ENCODE measurements at places on chromosomes 6 and 20. TPM values are rescaled to one million over a fixed set of nuclear protein-coding genes. Genes with fewer than 3 reads are reported as not detected.

- no peaks in the 10 kb centered on the region for H3K4me1 ChIP-seq
- DNase-seq = no peak
- H3K27ac ChIP-seq = no peak overlapping the region
- H3K27me3 ChIP-seq = no peaks in the 10 kb centered on the region
Observed at GRCh38 chr6:144478483-144478882, 193.3 kb downstream of the UTRN start.

SLC26A8 gene
- not detected for total RNA-seq

IL17A gene
- not detected for total RNA-seq

BPIFB1 gene
- not detected for total RNA-seq

MMP24OS gene
- total RNA-seq = 79.8 TPM

DNA sequence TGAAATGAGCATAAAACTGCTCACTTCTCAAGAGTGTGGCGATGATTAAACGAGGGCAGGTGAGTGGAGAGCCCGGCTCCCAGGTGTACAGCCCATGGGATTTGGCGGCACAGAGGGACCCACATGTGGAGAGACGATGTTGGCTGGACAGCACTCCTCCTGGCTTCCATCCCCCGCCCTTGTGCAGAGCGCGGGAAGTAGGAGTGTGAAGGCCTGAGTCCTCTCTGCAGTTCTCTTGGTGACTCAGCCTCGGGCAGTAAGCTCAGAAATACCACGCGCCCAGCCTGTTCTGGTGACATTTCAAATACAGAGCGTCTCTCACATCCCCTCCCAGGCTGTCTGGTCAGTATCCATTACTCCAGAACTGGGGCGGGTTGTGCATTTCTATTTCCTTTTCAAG is 94.2 kb upstream of the SRSF6 start:
- H3K36me3 ChIP-seq = no peaks in the 10 kb centered on the region
- H3K4me1 ChIP-seq = no peaks in the 10 kb centered on the region
- no peak for DNase-seq
- no peak overlapping the region for H3K27ac ChIP-seq
- no peak overlapping the region for H3K4me3 ChIP-seq
- H3K27me3 ChIP-seq = no peaks in the 10 kb centered on the region

DNA sequence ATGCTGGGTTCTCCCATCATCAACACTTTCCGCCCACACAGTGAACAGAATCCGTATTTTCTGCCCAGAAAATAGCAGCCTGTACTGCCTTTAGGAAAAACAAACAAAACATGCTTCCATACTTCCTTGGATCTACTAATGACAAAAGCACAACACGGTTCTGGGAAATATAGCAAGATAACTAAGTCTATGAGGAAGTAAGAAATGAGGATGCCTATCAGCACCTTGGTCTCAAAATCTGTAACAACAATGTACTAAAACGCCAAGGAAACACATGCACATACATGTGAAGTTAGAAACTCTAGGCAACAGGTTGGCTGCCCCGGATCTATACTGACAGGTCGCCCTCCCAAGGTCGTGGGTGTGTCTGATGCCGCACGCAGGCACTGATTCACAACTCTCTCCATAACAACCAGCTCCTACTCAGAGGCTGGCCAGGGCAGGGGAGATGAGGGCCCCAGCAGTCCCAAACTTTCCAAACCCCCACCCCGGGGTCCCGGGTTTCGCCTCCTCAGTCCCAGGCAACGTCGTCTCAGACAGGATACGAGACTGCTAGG is 710 bp downstream of the BTBD9 start:
- H3K4me3 ChIP-seq = peak overlapping the region; percentile 99
- no peaks in the 10 kb centered on the region for H3K36me3 ChIP-seq
- peak overlapping the region; percentile 94 for H3K27ac ChIP-seq

- no peaks in the 10 kb centered on the region for H3K36me3 ChIP-seq
- H3K27ac ChIP-seq = no peak overlapping the region
- no peaks in the 10 kb centered on the region for H3K4me1 ChIP-seq
- no peak overlapping the region for H3K4me3 ChIP-seq
- no peak for DNase-seq
- no peaks in the 10 kb centered on the region for H3K27me3 ChIP-seq
Observed at GRCh38 chr6:7424967-7425807, 35.6 kb downstream of the RIOK1 start.

- DNase-seq = no peak
- H3K36me3 ChIP-seq = no peaks in the 10 kb centered on the region
- no peaks in the 10 kb centered on the region for H3K4me1 ChIP-seq
- no peak overlapping the region for H3K4me3 ChIP-seq
- no peaks in the 10 kb centered on the region for H3K27me3 ChIP-seq
- no peak overlapping the region for H3K27ac ChIP-seq
Observed at GRCh38 chr6:76472858-76473257, 400.4 kb upstream of the IMPG1 start.

TNFRSF21 gene
- total RNA-seq = 244 TPM

GRCh38 chr6:105988812-105989577 is 97.1 kb upstream of the PRDM1 start:
- peaks cover 32% of the 10 kb centered on the region for H3K4me1 ChIP-seq
- no peak overlapping the region for H3K4me3 ChIP-seq
- no peak for DNase-seq
- H3K27ac ChIP-seq = no peak overlapping the region
- peaks cover 26% of the 10 kb centered on the region for H3K27me3 ChIP-seq
- H3K36me3 ChIP-seq = no peaks in the 10 kb centered on the region

MYL9 gene
- total RNA-seq = 1,247 TPM

TGM3 gene
- total RNA-seq = not detected

- no peak overlapping the region for H3K4me3 ChIP-seq
- no peaks in the 10 kb centered on the region for H3K4me1 ChIP-seq
- H3K27me3 ChIP-seq = no peaks in the 10 kb centered on the region
- H3K36me3 ChIP-seq = peaks cover 41% of the 10 kb centered on the region
- no peak for DNase-seq
Observed at GRCh38 chr6:107877968-107878367, 53.9 kb upstream of the SCML4 start.

GRCh38 chr6:24720131-24720603 is 1.2 kb upstream of the C6orf62 start:
- DNase-seq = no peak
- no peaks in the 10 kb centered on the region for H3K27me3 ChIP-seq
- peak overlapping the region; percentile 100 for H3K27ac ChIP-seq
- peak overlapping the region; percentile 98 for H3K4me3 ChIP-seq
- H3K36me3 ChIP-seq = peaks cover 12% of the 10 kb centered on the region

DNA sequence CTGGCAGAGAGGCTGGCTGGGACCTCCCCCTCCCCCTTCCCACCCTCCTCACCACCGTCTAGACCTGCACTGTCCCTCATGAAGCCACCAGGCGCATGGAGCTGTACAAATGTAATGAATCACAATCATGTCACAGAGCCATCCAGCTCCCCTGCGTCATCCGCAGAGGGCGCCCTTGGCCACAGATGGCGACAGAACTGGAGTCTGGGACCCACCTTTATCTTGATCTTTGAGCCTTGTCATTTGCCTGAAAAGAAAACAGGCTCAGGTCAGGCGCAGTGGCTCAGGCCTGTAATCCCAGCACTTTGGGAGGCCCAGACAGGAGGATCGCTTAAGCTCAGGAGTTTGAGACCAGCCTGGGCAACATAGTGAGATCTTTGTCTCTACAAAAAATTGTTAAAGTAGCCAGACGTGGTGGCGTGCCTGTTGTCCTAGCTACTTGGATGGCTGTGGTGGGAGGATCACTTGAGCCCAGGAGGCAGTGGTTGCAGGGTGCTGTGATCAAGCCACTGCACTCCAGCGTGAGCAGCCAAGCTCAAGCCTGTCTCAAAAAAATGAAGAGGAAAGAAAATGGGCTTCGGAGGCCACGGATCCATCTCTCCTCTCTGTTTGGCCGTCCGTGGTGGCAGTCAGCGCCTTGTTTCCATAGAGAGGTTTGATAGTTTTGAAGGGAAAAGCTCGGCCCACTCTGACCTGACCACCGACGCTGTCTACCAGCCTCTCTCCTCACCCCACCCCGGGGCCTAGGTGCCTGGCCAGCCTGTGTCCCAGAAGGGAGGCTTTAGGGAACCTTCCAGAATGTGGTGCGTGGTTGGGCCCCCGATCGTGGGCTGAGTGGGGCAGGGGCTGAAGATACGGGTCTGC is 6.2 kb downstream of the COL9A3 start:
- peaks cover 24% of the 10 kb centered on the region for H3K4me1 ChIP-seq
- no peaks in the 10 kb centered on the region for H3K27me3 ChIP-seq
- no peaks in the 10 kb centered on the region for H3K36me3 ChIP-seq
- no peak overlapping the region for H3K4me3 ChIP-seq

DNA sequence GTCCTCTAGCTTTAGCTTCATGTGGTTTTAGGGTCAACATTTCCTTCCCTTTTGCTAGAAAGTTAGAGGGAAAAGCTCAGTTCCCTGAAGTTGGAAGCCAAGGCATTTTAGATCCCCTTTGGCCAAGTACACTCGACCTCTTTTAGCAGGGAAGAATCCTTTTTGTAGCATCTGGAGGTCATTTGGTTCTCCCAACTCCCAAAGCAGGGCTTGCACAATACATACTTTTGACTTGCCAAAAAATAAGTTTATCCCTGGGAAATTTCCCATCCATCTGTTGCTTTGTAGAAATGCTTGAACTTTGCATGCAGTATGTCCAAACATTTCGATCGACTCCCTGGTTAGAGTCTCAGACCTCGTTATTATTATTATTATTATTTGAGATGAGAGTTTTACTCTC is 4.6 kb upstream of the EDEM2 start:
- DNase-seq = no peak
- peaks cover 7% of the 10 kb centered on the region for H3K4me1 ChIP-seq
- H3K27me3 ChIP-seq = peaks cover 2% of the 10 kb centered on the region
- H3K4me3 ChIP-seq = no peak overlapping the region

ADGB gene
- not detected for total RNA-seq

CEP57L1 gene
- 18.6 TPM for total RNA-seq

DNA sequence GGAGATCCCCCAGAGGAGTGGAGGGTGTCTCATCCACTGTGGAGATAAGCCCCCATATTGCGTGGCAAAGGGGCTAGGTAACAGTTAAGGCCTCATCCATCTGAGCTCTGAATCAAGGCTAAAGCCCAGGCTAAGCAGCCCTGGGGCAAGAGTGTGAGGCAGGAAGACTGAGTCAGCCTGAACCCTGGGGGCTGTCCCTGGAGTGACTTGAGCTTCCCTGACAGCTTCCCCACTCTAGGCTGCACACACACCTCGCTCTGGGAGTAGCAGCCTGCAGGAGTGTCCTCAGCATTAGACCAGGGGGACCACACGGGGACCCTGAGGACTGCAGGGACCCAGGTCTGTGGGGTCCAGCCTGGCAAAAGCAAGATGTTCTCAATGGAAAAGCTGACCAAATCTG is 27.9 kb downstream of the UBD start:
- H3K27me3 ChIP-seq = no peaks in the 10 kb centered on the region
- H3K4me1 ChIP-seq = no peaks in the 10 kb centered on the region
- H3K4me3 ChIP-seq = no peak overlapping the region
- no peaks in the 10 kb centered on the region for H3K36me3 ChIP-seq
- H3K27ac ChIP-seq = no peak overlapping the region

LY6G6F gene
- total RNA-seq = not detected

COL19A1 gene
- 0.10 TPM for total RNA-seq

BPIFA1 gene
- not detected for total RNA-seq

GRCh38 chr6:8530785-8531435 is 95.6 kb upstream of the SLC35B3 start:
- H3K36me3 ChIP-seq = no peaks in the 10 kb centered on the region
- no peaks in the 10 kb centered on the region for H3K4me1 ChIP-seq

GRCh38 chr20:13771853-13772453 is 12.8 kb downstream of the ESF1 start:
- peak; percentile 4 for DNase-seq
- H3K27me3 ChIP-seq = no peaks in the 10 kb centered on the region
- H3K4me3 ChIP-seq = no peak overlapping the region
- peaks cover 52% of the 10 kb centered on the region for H3K36me3 ChIP-seq
- H3K27ac ChIP-seq = no peak overlapping the region
- no peaks in the 10 kb centered on the region for H3K4me1 ChIP-seq

GRCh38 chr20:40896814-40897700 is 131.6 kb upstream of the TOP1 start:
- no peak overlapping the region for H3K27ac ChIP-seq
- no peak for DNase-seq
- H3K36me3 ChIP-seq = no peaks in the 10 kb centered on the region

GRCh38 chr6:97085772-97086171 is 161.2 kb downstream of the KLHL32 start:
- no peaks in the 10 kb centered on the region for H3K4me1 ChIP-seq
- no peaks in the 10 kb centered on the region for H3K27me3 ChIP-seq
- H3K4me3 ChIP-seq = no peak overlapping the region
- H3K36me3 ChIP-seq = no peaks in the 10 kb centered on the region
- H3K27ac ChIP-seq = no peak overlapping the region

- no peaks in the 10 kb centered on the region for H3K4me1 ChIP-seq
- no peaks in the 10 kb centered on the region for H3K36me3 ChIP-seq
- no peak overlapping the region for H3K27ac ChIP-seq
Observed at GRCh38 chr6:22954749-22955385, 385.5 kb downstream of the HDGFL1 start.

- no peak overlapping the region for H3K4me3 ChIP-seq
- no peak overlapping the region for H3K27ac ChIP-seq
- no peaks in the 10 kb centered on the region for H3K4me1 ChIP-seq
- no peaks in the 10 kb centered on the region for H3K36me3 ChIP-seq
Observed at GRCh38 chr6:127186889-127187288, 68.4 kb downstream of the RSPO3 start.

- H3K36me3 ChIP-seq = no peaks in the 10 kb centered on the region
- peaks cover 10% of the 10 kb centered on the region for H3K4me1 ChIP-seq
- H3K27me3 ChIP-seq = no peaks in the 10 kb centered on the region
- DNase-seq = peak; percentile 96
Observed at GRCh38 chr6:72425003-72425681, 196.7 kb upstream of the KCNQ5 start.

CFAP61 gene
- not detected for total RNA-seq

DNA sequence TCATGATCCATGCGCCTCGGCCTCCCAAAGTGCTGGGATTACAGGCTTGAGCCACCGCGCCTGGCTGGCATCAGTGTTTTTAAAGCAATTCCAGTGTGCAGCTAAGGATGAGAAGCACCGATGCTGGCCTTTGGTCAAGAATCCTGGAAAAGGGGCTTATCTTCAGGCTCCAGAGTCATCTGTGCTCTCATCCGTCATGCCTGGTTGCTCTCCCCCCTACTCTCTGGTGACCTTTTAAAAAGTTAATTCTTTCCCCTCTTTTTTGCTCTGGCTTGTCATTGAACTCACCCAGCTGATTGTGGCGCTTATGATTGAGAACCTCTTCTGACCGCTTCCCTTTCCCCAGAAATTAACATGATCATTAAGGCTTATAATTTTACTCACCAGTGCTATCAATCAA is 28.7 kb downstream of the NR2E1 start:
- H3K27ac ChIP-seq = no peak overlapping the region
- H3K27me3 ChIP-seq = peaks cover 2% of the 10 kb centered on the region
- H3K4me1 ChIP-seq = no peaks in the 10 kb centered on the region
- H3K4me3 ChIP-seq = no peak overlapping the region
- H3K36me3 ChIP-seq = no peaks in the 10 kb centered on the region
- no peak for DNase-seq

DNA sequence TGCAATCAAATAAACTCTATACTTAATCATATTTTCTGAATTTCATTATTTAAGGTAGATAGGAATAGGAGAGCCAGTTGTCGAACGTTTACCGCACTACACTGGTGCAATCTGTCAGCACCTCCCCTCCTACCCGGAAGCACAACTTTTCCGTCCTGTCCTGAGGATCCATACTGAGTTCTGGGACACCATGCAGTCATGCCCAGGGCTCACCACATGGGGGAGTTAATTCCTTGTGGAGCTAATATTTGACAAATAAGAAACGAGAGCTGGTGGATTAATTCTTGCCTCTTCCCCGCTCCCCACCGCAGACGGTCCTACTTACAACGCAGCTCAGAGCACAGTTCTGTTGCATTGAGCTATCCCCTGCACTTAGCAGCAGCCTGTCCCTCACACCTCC is 107.7 kb upstream of the RALGAPA2 start:
- H3K27me3 ChIP-seq = no peaks in the 10 kb centered on the region
- no peak for DNase-seq
- H3K4me1 ChIP-seq = no peaks in the 10 kb centered on the region
- H3K27ac ChIP-seq = no peak overlapping the region
- no peak overlapping the region for H3K4me3 ChIP-seq

Measured in astrocyte (in vitro differentiated cells and primary cell).